ENCODE measurements at places on chromosomes 13 and 19.

- no peak for DNase-seq
Measured at GRCh38 chr13:44363631-44364344, 9.8 kb upstream of the SERP2 start.

DNA sequence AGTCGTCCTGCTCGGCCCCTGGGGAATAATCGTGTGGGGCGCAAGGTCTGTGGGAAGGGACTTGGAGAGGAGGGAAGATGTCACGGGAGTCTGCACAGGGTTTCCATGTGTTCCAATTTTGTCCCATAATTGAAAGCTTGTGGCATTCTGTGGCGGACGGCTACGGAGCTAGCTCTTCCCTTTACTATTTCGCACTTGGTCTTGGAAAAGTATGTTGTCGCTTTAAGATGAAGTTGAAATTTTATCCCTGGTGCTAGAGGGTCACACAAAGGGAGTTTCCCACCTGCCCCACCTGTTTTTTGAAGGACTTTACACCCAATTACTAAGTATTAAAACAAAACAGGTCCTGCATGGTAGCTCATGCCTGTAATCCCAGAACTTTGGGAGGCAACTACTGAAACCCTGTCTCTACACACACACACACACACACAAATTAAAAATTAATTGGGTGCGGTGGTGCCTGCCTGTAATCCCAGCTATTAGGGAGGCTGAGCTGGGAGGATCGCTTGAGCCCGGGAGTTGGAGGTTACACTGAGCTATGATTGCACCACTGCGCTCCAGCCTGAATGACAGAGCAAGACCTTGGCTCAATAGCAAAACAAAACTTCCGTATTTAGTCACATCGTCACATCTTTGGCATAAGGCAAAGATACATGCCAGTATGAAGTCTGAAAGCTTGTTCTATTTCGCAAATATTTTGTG lies 967 bp upstream of the TPT1 start:
- no peak for DNase-seq

- no peak for DNase-seq
Measured at GRCh38 chr13:94168783-94169453, 310.6 kb downstream of the DCT start.

- no peak for DNase-seq
Measured at GRCh38 chr13:112639521-112639920, 50.3 kb upstream of the ATP11A start.

GRCh38 chr13:109740121-109740520 lies 46.3 kb downstream of the IRS2 start:
- DNase-seq = no peak

DNA sequence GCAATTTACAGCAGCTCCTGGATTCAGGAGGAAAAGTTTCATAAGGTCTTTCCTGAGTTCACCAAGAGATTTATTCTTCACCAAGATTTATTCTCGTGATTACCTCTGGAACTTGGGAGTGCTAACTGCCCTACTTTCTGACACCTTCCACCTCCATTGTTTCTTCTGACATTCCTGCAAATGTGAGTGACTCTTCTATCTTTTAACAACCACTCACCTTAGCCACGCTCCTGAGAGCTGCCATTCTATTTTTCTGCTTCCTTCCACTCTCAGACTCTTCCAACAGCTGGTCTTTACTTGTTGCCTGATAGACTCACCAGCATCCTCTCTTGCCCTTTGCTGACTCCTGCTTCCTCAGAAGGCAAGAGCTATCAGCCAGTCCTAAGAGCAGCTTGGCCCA lies 11.5 kb upstream of the CBY2 start:
- DNase-seq = no peak

GRCh38 chr13:25018729-25019115 lies 77.2 kb upstream of the PABPC3 start:
- no peak for DNase-seq

DNA sequence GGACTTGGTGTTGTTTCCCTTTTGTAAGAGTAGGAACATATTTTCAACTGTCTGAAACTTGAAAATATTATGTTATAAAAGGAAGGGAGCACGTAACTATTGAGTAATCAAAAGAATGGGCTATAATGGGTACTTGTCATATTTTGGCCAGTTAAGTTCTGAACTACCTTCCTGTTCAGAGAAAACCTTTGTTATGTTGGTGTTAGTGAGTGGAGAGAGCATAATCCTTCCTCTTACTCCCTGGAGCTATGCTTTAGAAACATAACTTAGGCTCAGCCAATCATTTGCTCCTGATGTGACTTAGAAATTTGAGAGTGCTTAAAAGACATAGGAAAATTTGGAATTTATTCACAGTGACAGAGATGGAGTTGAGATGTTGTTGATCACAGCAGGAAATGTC lies 482.5 kb upstream of the SPRY2 start:
- no peak for DNase-seq
